ENCODE measurements at places on chromosomes 7 and 10.

- peaks cover 16% of the 10 kb centered on the region for H3K4me1 ChIP-seq
- H3K27me3 ChIP-seq, result peaks cover 2% of the 10 kb centered on the region
- H3K27ac ChIP-seq, result no peak overlapping the region
- no peak for DNase-seq
- H3K4me3 ChIP-seq, result no peak overlapping the region
Measured at GRCh38 chr10:73887294-73888039, 13.1 kb upstream of the CAMK2G start.

DNA sequence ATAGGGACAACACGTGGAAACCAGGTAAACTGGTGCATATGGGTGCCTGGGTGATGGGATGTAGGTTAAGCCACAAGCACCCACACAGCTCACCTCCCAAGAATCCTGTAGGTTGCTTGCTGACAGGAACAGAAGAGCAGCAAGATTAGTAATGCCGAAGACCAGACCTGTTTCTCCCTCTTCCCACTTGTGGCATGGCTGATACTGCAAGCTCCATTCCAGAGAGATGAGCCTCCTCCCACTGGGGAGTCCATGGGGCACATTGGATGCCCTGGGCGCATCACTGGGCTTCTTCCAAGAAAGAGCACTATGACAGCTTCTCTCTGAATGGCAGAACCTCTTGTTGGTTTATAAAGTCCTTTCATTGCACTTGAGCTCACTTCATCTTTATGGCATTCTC lies 44.4 kb upstream of the LOXL4 start:
- H3K27ac ChIP-seq, result no peak overlapping the region
- no peaks in the 10 kb centered on the region for H3K36me3 ChIP-seq
- H3K27me3 ChIP-seq, result peaks cover 26% of the 10 kb centered on the region
- H3K4me1 ChIP-seq, result peaks cover 3% of the 10 kb centered on the region
- H3K4me3 ChIP-seq, result no peak overlapping the region
- DNase-seq, result no peak

GRCh38 chr10:129796710-129797420 lies 167.2 kb downstream of the EBF3 start:
- H3K27me3 ChIP-seq, result no peaks in the 10 kb centered on the region
- no peaks in the 10 kb centered on the region for H3K4me1 ChIP-seq
- DNase-seq, result no peak
- no peaks in the 10 kb centered on the region for H3K36me3 ChIP-seq

GRCh38 chr10:124526621-124527267 lies 65.1 kb downstream of the LHPP start:
- no peaks in the 10 kb centered on the region for H3K36me3 ChIP-seq
- H3K27ac ChIP-seq, result no peak overlapping the region
- DNase-seq, result no peak
- H3K4me1 ChIP-seq, result peaks cover 4% of the 10 kb centered on the region
- H3K4me3 ChIP-seq, result no peak overlapping the region
- H3K27me3 ChIP-seq, result peaks cover 3% of the 10 kb centered on the region

- H3K4me3 ChIP-seq, result no peak overlapping the region
- no peaks in the 10 kb centered on the region for H3K27me3 ChIP-seq
- H3K36me3 ChIP-seq, result peaks cover 7% of the 10 kb centered on the region
- H3K27ac ChIP-seq, result no peak overlapping the region
Measured at GRCh38 chr10:38127812-38128211, 33.7 kb downstream of the ZNF37A start.
